GM12878 (cell line): ENCODE measurements at places on chromosomes 2 and 18. TPM values are rescaled to one million over a fixed set of nuclear protein-coding genes. Genes with fewer than 3 reads are reported as not detected.

CYP26B1 gene
- polyA plus RNA-seq: not detected in 2 replicates

CDH2 gene
- polyA plus RNA-seq: 0.05 and 0.09 TPM in 2 replicates

GPC1 gene
- polyA plus RNA-seq: 0.18 and 0.48 TPM in 2 replicates

ZNF521 gene
- polyA plus RNA-seq: not detected in 2 replicates

MROH2A gene
- polyA plus RNA-seq: not detected in 2 replicates

SPHKAP gene
- polyA plus RNA-seq: not detected in 2 replicates

IL18RAP gene
- polyA plus RNA-seq: 0.32 and 1.1 TPM in 2 replicates

CDH19 gene
- not detected in 2 replicates for polyA plus RNA-seq

SP140 gene
- polyA plus RNA-seq: 85.5 and 87.5 TPM in 2 replicates

GRCh38 chr2:219353129-219353528 lies 20.6 kb upstream of the RESP18 start:
- no peak overlapping the region for H3K4me3 ChIP-seq
- DNase-seq: no peak
- no peaks in the 10 kb centered on the region for H3K4me1 ChIP-seq
- no peaks in the 10 kb centered on the region; the same call in 1 of the 2 replicates for H3K27me3 ChIP-seq

GRCh38 chr2:172100080-172100934 lies 2.4 kb downstream of the DLX2 start:
- no peak for DNase-seq
- peaks cover 28% of the 10 kb centered on the region for H3K27me3 ChIP-seq

DNA sequence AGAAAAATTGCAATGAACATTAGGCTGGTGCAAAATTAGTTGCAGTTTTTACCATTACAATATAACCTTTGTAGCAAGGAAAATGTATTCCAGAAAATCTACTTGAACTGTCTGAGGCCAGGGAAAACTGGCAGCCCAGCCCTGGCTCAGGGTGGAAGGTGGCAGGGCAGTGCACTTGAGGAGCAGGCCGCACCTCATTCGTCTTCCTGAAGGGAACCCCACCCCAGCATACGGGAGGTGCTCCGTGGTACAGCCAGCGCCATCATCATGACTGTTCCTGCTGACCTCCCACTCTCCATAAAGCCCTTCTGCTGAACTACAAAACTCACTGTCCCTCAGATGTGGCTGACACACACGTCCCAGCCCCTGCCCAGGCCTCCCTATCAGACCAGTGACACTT lies 65.9 kb upstream of the TFCP2L1 start:
- H3K4me1 ChIP-seq: no peaks in the 10 kb centered on the region
- no peak overlapping the region for H3K4me3 ChIP-seq
- H3K27me3 ChIP-seq: no peaks in the 10 kb centered on the region
- H3K27ac ChIP-seq: no peak overlapping the region

DNA sequence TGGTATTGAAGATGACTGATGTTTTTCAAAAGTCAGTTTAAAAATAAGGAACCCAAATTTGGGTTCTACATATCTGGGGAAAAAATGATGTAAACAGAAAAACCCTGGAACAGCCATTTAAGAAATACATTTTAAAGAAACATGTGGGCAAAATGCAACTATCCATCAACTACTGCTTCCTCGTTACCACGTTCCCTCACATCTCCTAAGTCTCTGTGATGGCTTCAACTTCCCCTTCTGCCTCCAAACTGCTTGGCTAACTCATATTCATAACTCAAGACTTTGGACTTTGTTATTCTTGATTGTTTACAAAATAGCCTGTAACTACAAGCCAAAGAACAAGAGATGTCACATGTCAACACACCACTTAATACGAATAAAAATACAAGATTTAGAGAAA lies 116.3 kb downstream of the DYM start:
- H3K27ac ChIP-seq: no peak overlapping the region
- DNase-seq: no peak
- H3K4me3 ChIP-seq: no peak overlapping the region
- no peaks in the 10 kb centered on the region for H3K27me3 ChIP-seq

DNA sequence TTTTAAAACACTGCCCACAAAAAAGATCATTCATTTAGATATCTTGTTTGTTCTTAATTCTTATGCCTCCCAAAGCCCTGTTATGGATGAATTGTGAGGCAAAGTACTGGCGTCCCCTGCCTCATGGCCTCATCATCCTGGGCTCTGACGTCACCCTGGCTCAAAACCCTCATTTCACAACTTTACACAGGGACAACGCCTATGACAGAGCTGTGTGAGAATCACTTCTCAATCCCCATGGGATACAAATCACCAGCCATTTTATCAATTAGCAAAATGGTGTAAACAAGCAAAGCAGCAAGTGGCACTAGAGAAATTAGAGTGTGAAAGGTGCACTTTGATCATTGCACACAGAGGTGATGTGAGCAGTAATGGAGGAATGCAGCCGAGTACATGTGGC lies 16.6 kb downstream of the FHOD3 start:
- no peak overlapping the region for H3K27ac ChIP-seq
- H3K27me3 ChIP-seq: no peaks in the 10 kb centered on the region
- no peak for DNase-seq
- no peaks in the 10 kb centered on the region for H3K36me3 ChIP-seq
- H3K4me3 ChIP-seq: no peak overlapping the region

DNA sequence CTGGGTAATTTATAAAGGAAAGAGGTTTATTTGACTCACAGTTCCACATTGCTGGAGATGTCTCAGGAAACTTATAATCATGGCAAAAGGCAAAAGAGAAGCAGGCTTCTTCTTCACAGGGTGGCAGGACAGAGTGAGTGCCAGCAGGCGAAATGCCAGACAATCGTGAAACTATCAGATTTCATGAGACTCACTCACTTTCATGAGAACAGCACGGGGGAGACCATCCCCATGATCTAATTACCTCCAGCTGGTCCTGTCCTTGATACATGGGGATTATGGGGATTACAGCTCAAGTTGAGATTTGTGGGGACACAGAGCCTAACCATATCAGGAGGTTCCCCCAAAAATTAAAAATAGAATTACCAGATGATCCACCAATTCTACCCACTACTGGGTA lies 675.5 kb upstream of the SLC8A1 start:
- H3K27me3 ChIP-seq: no peaks in the 10 kb centered on the region
- no peaks in the 10 kb centered on the region for H3K36me3 ChIP-seq
- no peaks in the 10 kb centered on the region for H3K4me1 ChIP-seq
- no peak for DNase-seq

GRCh38 chr2:26068602-26069298 lies 34.9 kb downstream of the RAB10 start:
- H3K27ac ChIP-seq: peak overlapping the region; percentile 59
- DNase-seq: peak; percentile 84
- no peaks in the 10 kb centered on the region for H3K36me3 ChIP-seq
- peaks cover 28% of the 10 kb centered on the region for H3K4me1 ChIP-seq
- H3K4me3 ChIP-seq: peak overlapping the region; percentile 51; the same call in 1 of the 2 replicates
- no peaks in the 10 kb centered on the region for H3K27me3 ChIP-seq

DNA sequence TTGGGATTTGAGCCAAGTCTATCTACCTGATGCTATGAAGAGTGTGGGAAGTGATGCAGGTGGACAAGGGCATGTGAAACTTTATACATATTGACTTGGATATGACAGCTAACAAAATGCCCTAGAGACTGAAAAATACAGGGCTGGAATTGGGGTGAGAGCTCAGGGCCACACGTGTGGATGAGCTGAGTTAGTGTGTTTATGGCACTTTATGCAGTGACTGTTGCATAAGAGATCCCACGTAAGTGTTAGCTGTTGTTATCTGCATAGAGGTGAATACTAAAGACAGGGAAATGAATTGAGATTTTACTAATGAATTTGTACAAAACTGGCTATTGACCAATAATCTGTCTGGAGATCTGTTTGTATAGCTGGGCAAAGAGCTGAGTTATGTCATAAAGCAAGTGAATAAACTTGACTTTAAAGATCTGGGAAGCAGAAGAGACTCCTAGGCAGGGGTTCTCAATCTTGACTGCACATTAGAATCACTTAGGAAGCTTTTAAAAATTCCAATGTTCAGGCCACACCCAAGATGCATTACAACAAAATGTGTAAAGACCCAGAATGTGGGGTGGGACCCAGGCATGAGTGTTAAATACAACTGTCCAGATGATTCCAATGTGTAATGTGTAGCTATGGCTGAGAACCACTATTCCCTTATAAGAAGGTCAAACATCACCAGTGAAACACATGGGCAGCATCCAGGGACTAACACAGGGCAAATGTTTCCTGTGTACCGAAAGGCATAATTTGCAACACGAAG lies 74.2 kb upstream of the STK17B start:
- DNase-seq: no peak
- no peak overlapping the region for H3K4me3 ChIP-seq
- no peaks in the 10 kb centered on the region for H3K36me3 ChIP-seq
- H3K27ac ChIP-seq: no peak overlapping the region

GRCh38 chr2:196804381-196804780 lies 4.8 kb downstream of the C2orf66 start:
- no peaks in the 10 kb centered on the region for H3K4me1 ChIP-seq
- no peak overlapping the region for H3K27ac ChIP-seq
- no peaks in the 10 kb centered on the region; the same call in 1 of the 2 replicates for H3K27me3 ChIP-seq
- DNase-seq: no peak
- H3K36me3 ChIP-seq: no peaks in the 10 kb centered on the region

GRCh38 chr2:58916063-58916462 lies 674.9 kb upstream of the FANCL start:
- DNase-seq: no peak
- H3K4me3 ChIP-seq: no peak overlapping the region
- H3K27me3 ChIP-seq: no peaks in the 10 kb centered on the region
- no peak overlapping the region for H3K27ac ChIP-seq
- H3K4me1 ChIP-seq: no peaks in the 10 kb centered on the region
- no peaks in the 10 kb centered on the region for H3K36me3 ChIP-seq

GRCh38 chr2:130374587-130375290 lies 18.9 kb downstream of the PTPN18 start:
- H3K4me3 ChIP-seq: no peak overlapping the region
- DNase-seq: no peak
- peaks cover 51% of the 10 kb centered on the region for H3K4me1 ChIP-seq
- H3K36me3 ChIP-seq: no peaks in the 10 kb centered on the region; the same call in 1 of the 2 replicates

GRCh38 chr18:25873833-25874232 lies 216.6 kb downstream of the SS18 start:
- H3K27me3 ChIP-seq: no peaks in the 10 kb centered on the region
- H3K4me1 ChIP-seq: no peaks in the 10 kb centered on the region
- DNase-seq: no peak
- H3K4me3 ChIP-seq: no peak overlapping the region
- H3K36me3 ChIP-seq: no peaks in the 10 kb centered on the region

DNA sequence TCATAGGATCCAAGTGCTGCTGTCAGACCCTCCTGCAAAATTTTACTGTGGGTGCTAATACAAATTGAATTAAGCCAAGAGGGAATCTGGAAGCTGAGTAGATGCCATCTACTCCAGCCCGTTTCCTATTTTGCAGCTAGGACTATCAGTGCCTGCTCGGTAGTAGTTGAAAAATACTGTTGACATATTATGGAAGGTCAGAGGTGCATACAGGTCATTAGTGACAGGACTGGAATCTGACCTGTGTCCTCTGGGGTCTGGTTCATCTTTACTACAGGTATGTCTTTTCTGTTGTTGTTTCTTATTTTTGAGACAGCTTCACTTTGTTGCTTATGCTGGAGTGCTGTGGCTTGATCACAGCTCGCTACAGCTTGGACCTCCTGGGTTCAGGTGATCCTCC lies 58.8 kb downstream of the MAP4K4 start:
- peaks cover 50% of the 10 kb centered on the region for H3K4me1 ChIP-seq
- H3K4me3 ChIP-seq: no peak overlapping the region
- H3K27me3 ChIP-seq: no peaks in the 10 kb centered on the region

GRCh38 chr18:73717570-73717969 lies 430.1 kb downstream of the FBXO15 start:
- H3K27ac ChIP-seq: no peak overlapping the region
- no peak for DNase-seq
- H3K27me3 ChIP-seq: no peaks in the 10 kb centered on the region
- no peaks in the 10 kb centered on the region for H3K4me1 ChIP-seq
- H3K4me3 ChIP-seq: no peak overlapping the region

GRCh38 chr2:73961823-73962615 lies 22.7 kb upstream of the TET3 start:
- no peak for DNase-seq
- H3K27me3 ChIP-seq: no peaks in the 10 kb centered on the region
- no peak overlapping the region for H3K27ac ChIP-seq

DNA sequence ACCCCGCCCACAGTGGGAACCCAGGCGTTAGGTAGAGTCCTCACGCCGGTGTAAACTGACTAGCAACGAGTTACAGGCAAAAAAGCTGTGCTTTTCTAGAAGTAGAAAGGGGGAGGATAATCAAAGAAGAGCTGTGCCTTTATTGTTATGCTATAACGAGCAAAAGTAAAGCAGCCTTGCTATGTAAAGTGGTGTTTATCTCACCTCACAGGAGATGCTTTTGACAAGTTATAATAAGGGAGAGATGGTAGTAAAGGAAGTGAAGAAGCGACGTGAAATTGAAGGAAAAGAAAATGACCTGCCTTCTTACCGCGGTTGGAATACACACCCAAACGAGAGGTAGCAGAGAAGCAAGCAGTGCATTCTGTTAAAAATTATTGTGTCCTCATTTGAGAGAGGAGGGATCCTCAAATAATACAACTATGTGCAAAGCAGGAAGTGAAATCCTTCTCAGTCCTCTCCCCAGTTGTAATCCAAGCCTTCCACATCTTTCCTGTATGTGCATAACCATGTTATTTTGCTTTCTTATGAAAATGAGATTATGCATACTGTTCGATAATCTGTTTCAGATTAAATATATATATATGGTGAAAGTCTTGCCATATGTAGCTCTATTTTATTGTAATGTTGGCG lies 962 bp downstream of the TANK start:
- peaks cover 1% of the 10 kb centered on the region; the same call in 1 of the 2 replicates for H3K36me3 ChIP-seq
- no peak for DNase-seq

DNA sequence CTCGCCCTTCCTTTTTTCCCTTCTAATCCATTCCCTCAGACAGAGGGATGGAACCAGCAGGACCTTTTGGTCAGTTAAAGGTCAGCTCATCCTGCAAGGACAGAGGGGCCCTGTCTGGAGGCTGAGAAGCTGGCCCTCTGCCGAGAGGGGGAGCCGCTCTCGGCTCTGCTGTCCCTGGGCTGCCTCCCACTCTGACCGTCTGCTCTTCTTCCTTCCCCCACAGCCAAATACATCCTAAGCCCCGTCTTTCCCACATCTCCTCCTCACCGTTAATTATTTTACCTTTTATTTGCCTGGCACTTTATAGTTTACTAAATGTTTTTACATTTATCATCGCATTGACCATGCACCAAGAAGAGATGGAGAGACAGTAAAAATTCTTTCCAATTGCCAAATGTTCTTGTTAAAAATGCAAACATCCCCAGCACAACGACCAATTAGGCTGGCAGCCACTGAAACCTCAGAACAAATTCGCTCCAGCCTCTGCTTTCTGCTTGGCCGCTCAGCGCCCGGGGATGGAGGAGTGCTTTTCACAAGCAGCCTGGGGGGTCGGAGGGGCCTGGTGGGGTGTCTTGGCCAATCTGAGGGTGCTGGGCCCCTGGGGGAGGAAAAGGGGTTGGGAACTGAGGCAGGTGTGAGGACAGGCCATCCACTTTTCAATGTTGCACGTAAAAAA lies 123.7 kb downstream of the TNS1 start:
- no peaks in the 10 kb centered on the region for H3K4me1 ChIP-seq
- H3K27ac ChIP-seq: no peak overlapping the region
- no peaks in the 10 kb centered on the region for H3K27me3 ChIP-seq
- DNase-seq: no peak
- no peak overlapping the region for H3K4me3 ChIP-seq
